Astrocyte (in vitro differentiated cells and primary cell): ENCODE measurements at places on chromosomes 12 and 14.

- no peak for DNase-seq
Measured at GRCh38 chr14:102095871-102096568, 9.2 kb upstream of the HSP90AA1 start.

GRCh38 chr14:34966413-34966812 lies 16.4 kb upstream of the SRP54 start:
- DNase-seq = no peak

DNA sequence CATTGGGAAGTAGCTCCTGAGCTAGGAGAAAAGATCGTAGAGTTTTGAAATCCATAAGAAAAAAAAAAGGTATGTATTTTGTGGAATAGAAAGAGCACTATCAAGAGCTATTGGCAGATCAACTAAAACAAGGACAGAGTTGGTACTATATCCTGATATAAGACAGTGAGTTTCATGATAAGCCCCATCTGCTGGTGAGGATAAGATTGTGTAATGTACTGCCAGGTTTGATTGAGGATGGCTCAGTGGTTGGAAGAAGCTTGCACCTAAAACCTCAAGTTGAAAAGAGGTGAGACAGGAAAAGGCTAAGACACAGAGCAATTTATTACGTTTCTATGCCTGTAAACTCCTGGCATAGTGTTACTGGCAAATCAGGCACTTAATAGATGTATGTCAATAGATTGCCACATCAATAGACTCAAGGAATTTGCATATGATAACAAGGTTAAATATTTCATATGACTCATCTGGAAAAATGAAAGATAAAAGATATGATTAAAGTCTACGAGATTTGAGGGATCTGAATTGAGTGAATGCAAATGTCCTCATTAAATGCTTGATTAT lies 525.6 kb downstream of the FLRT2 start:
- DNase-seq = no peak

- DNase-seq = no peak
Measured at GRCh38 chr12:103901518-103902173, 28.6 kb upstream of the HSP90B1 start.

DNA sequence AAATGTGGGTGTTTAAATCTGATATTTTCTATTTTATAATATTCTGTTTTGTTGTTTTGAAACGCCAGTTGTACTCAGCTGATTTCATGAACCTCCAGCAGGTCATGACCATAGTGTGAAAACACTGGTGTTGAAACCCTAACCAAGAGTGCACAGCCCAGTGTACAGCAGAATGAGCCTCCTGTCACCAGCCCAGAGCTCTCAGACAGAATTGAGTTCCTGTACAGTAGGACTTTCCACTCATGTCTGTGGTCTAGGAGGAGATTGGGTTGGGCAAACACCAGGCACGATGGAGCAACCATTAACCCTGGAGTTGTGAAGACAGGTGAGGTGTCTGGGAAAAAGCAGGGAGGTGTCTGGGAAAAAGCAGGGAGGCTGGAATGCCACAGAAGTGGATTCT lies 908.8 kb downstream of the VRK1 start:
- DNase-seq = no peak
